Skeletal muscle cell (primary cell): ENCODE measurements at places on chromosomes 4 and X.
A peak's percentile ranks its signal among the peaks of the same experiment; 100 is the strongest.

DNA sequence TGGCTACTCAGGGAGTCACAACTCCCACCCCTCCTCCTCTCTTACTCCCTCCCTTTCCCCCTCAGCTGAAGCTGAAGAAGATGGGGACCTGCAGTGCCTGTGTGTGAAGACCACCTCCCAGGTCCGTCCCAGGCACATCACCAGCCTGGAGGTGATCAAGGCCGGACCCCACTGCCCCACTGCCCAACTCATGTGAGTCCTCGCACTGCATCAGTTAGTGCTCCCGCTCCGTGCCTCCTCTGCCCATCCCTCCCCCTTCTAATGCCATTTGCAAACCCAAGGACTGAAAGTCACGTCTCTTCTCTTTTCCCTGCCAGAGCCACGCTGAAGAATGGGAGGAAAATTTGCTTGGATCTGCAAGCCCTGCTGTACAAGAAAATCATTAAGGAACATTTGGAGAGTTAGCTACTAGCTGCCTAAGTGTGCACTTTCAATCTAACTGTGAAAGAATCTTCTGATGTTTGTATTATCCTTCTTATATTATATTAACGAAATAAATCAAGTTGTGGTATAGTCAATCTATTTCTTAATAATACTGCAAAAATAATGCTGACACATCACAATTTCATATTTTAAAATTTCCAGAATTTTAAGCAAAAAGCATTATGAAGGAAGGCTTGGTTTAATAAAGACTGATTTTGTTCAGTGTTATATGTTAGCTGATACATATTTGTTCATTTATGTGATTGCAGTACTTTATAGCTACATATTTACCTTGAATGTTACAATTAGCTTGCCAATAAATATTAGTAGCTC, 800 bp downstream of the PF4V1 start:
- no peak for DNase-seq

DNA sequence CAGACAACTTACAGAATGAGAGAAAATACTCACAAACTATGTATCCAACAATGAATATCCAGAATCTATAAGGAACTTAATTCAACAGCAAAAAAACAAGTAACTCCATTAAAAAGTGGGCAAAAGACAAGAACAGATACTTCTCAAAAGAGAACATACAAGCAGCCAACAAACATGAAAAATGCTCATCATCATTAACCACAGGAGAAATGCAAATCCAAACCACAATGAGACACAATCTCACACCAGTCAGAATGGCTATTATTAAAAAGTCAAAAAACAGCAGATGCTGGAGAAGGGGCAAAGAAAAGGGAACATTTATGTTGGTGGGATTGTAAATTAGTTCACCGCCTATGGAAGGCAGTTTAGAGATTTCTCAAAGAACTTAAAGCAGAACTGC, 150.3 kb downstream of the FGF16 start:
- no peak for DNase-seq

GRCh38 chr4:10371121-10371520, 86.1 kb downstream of the ZNF518B start:
- no peak for DNase-seq

- no peak for DNase-seq
Observed at GRCh38 chr4:158129694-158130093, 43.1 kb downstream of the GASK1B start.

DNA sequence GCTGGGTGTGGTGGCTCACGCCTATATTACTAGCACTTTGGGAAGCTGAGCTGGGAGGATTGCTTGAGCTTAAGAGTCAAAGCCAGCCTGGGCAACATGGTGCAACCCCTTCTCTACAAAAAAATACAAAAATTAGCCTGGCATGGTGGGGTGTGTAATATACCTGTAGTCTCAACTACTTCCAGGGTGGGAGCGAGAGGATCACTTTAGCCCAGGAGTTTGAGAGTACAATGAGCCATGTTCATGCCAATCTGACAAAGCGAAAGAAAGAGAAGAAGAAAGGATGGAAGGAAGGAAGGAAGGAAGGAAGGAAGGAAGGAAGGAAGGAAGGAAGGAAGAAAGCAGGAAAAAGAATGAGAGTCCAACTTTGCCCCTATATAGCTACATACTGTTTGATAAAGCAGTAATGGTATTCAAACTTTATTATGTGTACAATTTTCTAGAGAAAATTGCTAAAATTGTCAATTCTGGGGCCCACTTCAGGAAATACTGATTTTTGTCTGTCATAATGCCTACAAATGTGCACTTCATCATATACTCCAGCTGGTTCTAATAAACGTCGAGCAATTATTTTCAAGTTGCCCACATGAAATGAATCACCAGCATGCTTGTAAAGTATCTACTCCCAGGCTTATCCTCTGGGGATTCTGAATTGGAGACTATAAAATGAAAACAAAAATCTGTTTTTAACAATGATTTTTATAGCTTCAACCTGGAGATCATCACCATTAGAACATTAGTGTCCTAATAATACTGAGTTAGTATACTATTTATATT, 132.3 kb downstream of the NDST4 start:
- peak; percentile 38 for DNase-seq

DNA sequence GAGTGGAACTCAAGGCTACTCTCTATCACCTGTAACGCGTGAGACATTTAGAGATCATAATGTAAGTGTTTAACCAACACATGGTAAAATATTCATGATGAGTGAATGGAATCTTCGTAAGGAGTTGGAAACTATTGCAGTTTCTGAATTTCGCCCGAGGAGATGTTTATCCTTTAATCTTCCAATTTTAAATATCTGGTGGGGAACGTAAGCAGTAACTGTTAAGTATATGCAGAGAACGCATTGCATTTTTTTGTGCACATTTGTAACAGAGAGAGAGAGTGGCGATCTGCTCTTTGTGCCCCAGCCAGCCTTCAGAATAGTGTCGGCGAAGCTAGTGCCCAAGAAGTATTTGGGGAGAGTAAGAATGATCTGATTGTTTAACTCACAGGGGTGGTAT, 9.8 kb downstream of the PGM2 start:
- no peak for DNase-seq

DNA sequence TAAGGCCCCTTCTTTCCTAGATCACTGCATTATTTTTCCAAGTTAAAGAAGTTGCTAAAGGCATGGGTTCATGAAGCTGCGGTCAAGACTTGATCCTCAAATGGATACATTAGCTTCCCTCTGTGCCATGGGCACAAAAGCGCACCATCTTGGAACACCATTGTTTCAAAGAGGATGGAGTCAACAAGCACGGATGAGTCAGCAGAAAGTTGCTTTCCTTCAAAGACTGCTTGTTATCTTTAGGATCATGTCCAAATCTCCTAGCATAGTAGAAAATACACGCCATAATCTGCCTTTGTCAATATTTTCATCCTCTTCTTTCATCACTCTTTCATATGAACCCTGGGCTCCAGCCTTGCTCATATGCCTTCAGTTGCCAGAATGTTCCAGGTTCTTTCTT, 226.8 kb upstream of the GATB start:
- no peak for DNase-seq

DNA sequence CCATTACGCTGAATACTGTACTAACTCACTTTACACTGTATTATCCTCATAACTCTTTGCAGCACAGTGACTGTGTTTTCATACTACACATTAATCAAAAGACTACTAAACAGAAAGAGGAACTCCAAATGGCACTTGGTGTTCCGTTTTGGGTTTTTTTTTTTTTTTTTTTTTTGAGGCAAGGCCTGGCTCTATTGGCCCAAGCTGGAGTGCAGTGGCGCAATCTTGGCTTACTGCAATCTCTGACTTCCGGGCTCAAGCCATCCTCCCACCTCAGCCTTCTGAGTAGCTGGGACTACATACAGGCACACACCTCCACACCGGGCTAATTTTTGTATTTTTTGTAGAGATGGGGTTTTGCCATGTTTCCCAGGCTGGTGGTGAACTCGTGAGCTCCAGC, 10.7 kb downstream of the KLHL8 start:
- DNase-seq = no peak

- DNase-seq = no peak
Observed at GRCh38 chr4:105327222-105327621, 146.6 kb downstream of the PPA2 start.

- DNase-seq = no peak
Observed at GRCh38 chr4:81346719-81347118, 125.0 kb downstream of the RASGEF1B start.

- DNase-seq = no peak
Observed at GRCh38 chr4:75180217-75180616, 247.3 kb downstream of the PARM1 start.
